ENCODE measurements at places on chromosomes 7 and 10.

GRCh38 chr10:74602576-74602975 lies 223.8 kb upstream of the KAT6B start:
- DNase-seq, result no peak

DNA sequence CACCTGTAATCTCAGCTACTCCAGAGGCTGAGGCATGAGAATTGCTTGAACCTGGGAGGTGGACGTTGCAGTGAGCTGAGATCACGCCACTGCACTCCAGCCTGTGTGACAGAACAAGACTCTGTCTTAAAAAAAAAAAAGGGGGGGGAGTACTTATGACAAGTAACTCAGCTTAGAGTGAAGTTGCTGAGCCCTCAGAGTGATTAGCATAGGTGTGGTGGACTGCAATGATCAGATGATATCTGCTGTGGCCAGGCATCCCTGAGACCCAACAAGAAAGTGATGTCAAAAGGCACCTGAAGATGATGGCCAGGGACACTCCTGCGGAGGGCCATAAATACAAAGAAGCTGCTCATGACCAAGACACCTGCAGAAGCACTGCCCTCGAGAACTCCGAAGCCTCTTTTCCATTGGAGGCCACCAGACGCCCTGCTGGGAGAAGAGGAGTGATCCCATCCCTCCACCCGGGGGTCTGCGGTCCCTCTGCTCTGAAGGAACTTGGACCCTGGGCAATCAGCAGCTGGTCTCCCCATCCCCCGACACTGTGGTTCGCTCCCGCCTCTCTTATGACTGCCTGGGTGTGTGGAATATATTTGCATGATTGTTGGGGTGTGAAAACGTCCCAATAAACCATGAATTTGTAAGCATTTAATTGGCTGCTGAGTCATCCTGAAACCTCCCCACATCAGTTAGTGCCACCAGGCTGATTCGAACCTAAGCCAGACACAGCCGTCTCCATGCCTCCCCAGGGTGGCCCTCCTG lies 46.0 kb downstream of the RASGEF1A start:
- DNase-seq, result peak; percentile 5

DNA sequence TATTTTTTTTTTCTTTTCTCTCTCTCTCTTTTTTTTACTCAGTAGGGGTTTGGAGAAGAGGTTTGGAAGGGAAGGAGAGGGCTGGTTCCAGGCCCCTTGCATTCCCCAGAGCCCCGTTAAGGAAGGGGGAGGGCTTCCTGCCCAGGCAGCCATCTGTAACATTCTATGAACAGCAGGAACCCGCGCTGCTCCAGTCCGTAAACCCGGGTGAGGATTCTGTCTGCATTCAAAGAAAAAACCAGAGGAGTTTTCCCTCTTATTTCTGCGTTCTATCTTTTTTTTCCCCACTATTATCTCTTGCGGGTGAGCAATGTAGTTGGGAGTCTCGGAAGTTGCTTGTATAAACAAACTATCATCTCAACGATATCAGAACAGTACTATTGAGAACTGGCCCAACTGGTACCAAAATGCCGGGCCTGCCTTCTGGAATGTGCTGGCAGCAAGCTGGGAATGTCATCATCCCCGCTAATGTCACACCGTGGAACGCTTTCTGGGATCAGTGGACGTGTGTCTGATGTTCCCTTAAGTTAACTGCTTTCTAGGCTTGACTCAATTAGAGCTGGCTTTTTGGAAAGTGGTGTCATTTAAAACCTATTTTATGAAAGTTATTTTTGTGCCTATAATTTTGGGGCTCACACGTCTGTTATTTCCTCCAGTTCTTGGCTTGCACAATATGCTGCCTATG lies 153.1 kb upstream of the MEOX2 start:
- DNase-seq, result peak; percentile 37

GRCh38 chr10:67807855-67808456 lies 30.0 kb downstream of the DNAJC12 start:
- DNase-seq, result no peak

DNA sequence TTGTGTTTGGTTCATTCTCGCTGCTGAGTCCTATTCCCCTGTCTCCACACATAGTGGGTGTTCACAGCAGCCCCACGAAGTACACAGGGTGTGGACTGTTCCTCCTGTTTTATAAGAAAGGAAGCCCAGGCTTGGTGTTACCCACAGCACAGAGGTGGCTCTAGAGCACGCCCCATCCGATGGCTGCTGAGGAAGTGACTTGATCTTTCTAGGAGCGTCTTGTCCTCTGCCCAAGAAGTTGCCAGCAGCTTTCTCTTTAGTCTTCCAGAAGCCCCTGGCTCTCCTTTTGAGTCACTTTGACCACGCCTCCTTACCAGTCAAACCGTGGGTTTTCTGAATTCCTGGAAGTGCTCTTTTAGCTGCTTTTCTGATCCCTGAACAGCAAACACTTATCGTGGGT lies 94.0 kb downstream of the GRK5 start:
- DNase-seq, result no peak

GRCh38 chr7:101688183-101688831 lies 59.2 kb upstream of the MYL10 start:
- DNase-seq, result peak; percentile 58

- no peak for DNase-seq
Measured at GRCh38 chr7:47211519-47211973, 370.4 kb downstream of the TNS3 start.

- DNase-seq, result no peak
Measured at GRCh38 chr10:113937258-113937657, 82.8 kb downstream of the NHLRC2 start.

DNA sequence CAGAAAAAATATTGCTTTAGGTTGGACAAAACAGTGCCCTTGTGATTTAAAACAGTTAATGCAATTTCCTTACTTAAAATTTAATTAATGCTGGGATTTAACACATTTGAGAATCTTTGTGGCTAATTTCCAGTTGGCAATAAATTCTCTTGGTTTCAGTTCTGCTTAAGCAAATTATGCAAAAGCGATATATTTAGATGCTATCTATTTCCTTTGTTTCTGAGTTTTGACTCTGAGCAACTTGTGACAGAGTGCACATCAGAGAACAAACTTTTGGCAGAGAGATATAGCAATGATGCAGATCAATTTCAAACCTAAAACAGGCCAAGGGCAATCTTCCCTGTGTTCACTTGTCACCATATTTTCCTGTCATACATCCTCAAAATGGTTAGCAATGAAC lies 933.6 kb upstream of the ZWINT start:
- DNase-seq, result no peak

DNA sequence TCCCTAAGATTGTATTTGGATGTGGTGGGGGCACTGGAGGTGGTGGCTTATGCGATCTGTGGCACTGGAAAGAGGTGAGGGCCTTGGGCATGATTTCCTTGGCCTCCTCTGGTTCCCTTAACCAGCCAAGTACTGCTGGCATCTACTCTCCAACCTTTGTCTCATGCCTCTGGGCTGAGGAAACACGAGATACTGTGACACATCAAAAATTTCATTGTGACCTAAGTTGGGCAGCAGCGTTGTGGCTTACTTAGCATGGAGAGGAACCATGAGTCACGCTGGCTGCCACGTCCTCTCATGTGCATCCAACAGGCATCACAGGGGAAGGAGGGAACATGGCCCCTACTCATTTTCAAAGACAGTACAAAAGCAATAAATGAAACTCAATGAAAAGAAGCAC lies 29.7 kb upstream of the GSDME start:
- DNase-seq, result peak; percentile 99

DNA sequence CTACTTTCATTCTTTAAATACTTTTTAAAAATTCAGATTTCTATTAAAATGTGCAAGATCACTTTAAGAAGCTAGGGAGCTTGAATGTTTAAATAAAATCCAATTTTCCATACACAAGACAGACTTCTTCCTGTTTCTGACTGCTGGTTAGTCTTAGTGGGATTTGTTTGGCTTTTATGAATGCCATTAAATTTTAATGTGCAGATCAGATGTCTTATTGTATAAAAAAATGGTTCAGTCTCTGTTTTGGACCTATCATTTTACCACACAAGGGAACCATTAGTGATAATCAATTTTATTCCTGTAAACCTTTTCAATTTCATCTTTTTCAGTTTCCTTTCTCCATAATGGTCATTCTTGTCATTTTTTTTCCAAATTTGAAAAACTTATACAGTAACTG lies 63.2 kb downstream of the VCL start:
- no peak for DNase-seq

GRCh38 chr7:79936281-79936983 lies 198.2 kb upstream of the GNAI1 start:
- DNase-seq, result no peak

- no peak for DNase-seq
Measured at GRCh38 chr7:27389496-27389895, 146.9 kb downstream of the EVX1 start.

DNA sequence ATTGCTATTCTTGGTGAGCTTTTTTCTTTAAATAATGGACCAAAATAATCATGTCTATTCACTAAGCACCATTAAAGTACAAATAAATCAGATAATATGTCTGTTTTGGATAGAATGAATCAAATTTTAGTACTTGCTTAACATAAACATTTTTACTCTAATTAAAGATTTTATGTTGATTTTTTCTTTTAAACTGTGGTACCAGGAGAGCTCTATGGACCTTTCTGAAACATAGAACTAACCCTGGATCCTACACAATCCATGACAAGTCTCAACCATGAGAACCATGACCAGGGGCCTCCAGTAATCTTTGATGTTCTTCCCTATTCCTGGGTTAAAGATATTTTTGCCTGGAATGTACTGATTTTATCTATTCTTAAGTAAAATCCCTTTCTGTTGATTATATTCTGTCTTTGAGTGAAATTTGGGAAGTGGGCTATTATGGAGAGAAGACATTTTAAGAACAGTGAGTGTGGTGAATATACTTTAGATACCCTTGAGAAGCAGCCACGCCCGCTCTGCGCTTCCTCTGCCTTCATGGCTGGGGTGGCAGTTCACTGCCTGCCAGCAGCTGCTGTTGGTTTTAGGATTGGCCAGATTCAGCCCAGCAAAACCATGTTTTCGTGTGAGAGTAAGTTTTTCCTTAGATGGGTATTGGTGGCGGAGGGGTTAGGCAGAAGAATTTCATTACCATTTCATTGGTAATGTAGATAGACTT lies 42.2 kb upstream of the BHLHA15 start:
- DNase-seq, result no peak

GRCh38 chr7:36617408-36617807 lies 106.9 kb downstream of the AOAH start:
- no peak for DNase-seq

DNA sequence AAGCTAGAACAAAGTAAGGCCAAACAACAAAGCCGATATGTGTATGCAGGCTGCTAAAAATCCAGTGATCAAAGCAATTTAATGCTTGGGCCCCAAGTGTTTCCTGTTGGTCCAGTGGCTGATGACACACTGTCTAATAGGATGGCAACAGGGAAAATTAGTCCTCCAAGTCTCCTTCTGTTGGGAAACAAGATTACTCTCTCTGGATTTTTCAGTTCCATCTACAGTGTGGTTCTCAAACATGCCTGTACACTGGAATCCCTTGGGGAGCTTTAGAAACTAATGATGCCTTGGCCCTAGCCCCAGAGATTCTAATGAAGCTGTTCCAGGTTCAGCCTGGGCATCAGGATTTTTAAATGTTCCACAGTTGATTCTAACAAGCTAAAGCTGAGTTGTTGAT lies 198.7 kb downstream of the AHR start:
- no peak for DNase-seq

DNA sequence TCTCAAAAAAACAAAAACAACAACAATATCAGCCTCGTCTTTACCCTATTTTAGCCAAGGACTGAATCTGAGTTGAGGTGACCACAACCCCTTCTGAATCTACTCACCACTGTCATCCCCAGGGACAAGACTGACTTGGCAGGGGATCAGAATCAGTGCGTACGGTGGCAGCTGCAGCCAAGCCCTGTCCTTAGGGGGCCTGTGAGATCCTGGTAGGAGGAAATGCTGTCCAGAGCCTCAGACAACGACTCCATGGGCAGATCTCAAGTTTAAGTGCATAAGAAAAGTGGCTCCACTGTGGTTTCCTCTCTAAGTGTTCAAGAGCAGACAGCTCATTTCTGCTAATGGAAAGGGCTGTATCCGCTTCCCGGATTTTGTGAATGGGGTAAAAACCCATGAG lies 22.4 kb upstream of the CYTH3 start:
- DNase-seq, result no peak

GRCh38 chr7:92623544-92623943 lies 33.4 kb upstream of the FAM133B start:
- no peak for DNase-seq

DNA sequence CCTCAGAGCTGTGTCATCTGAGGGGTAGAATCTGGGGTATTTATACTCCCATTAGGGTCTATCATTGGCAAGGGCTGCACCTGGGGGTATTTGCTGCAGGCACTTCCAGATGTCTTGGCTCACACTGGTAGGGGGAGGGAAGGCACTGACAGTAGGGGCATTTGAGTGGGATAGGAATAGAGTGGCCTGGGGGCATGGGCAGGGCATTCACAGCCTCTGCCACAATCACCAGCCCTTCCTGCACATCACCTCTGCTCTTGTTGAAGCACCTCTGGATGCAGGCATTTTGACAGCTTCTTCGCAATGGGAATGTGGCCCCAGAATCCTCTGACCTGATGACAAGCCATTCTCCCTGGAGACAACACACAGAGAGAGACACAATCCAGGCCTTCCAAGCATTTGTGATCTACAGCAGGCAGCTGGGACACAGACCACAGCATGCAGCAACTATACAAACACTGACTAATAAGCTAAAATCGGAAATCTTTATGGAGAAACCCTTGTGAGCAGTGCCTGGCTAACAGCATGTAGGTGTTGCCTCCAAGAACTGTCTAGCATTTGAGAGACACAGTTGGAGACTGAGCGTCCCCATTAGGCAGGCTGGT lies 178.5 kb downstream of the KCNMA1 start:
- peak; percentile 9 for DNase-seq

DNA sequence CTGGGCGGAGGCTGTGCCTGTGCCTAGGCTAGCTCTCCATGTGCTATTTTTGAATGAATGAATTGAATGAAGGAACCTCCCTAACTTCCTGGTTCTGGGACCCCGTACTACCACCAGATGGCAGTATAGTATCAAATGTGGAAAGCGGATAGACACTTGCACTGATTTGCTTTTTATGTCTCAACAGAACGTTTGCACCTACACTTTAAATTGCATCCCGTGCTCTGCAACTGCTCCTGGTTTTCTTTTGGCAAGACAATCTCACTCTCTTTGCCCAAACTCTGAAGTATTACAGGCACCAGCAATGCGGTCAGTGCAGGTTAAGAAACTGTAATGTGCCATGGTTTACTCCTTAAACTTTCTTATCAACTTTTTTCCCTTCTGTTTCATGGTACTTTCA lies 6.5 kb downstream of the FZD8 start:
- peak; percentile 75 for DNase-seq

DNA sequence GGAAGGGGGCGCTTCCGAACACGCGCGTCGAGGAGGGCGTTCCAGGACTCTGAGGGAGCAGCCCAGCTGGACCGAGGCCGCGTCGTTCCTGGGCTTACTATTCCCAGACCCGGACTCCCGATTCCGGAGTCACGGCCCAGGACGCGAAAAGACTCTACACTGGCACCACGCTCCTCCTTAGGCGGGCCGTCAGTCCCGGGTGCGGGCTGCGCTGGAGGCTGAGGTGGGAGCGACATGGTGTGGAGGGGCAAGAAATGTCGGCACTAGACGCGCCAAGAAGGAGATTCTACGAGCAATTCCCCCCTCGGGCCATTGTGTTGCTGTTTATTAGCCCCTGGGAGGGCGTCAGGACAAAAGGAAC lies 584 bp upstream of the RUNDC3B start:
- DNase-seq, result no peak

- peak; percentile 71 for DNase-seq
Measured at GRCh38 chr7:103993551-103993950, 4.1 kb upstream of the RELN start.

- DNase-seq, result peak; percentile 61
Measured at GRCh38 chr10:86711513-86712316, 43.4 kb downstream of the LDB3 start.

- DNase-seq, result no peak
Measured at GRCh38 chr10:924524-924859, 7.0 kb downstream of the LARP4B start.

GRCh38 chr7:159271781-159272180 lies 127.1 kb upstream of the VIPR2 start:
- no peak for DNase-seq

Data from kidney tubule cell (primary cell).